Activated naive CD4-positive, alpha-beta T cell treated with anti-CD3 and anti-CD28 coated beads, Interleukin-2, amount 50 U/mL, for 16 hours (primary cell): ENCODE measurements at places on chromosomes 11 and 22.

GRCh38 chr11:48047616-48048015 is 67.3 kb downstream of the PTPRJ start:
- no peak for DNase-seq

DNA sequence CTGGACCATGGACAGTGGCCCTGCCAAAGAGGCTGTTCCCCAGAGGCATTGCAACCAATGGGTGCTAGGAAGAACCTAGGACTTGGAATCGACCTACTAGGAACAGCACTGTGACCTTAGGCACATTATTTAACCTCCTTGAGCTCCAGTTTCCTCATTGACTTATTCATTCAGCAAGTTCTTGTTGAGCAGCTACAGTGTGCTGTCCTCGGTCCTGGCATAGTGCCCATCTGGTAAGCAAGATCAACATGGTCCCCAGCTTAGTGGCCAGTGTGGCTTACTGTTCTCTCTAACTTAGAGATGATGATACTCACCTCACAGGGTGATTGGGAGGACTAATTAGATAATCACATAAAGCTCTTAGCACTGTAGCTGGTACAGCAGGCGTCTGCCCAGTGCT is 8.2 kb downstream of the ABCG4 start:
- DNase-seq = no peak

GRCh38 chr11:71551711-71552110 is 3.5 kb downstream of the KRTAP5-9 start:
- DNase-seq = no peak

- no peak for DNase-seq
Observed at GRCh38 chr11:67705264-67705663, 30.8 kb upstream of the ALDH3B2 start.

GRCh38 chr11:69335007-69335780 is 41.2 kb downstream of the MYEOV start:
- DNase-seq = no peak

DNA sequence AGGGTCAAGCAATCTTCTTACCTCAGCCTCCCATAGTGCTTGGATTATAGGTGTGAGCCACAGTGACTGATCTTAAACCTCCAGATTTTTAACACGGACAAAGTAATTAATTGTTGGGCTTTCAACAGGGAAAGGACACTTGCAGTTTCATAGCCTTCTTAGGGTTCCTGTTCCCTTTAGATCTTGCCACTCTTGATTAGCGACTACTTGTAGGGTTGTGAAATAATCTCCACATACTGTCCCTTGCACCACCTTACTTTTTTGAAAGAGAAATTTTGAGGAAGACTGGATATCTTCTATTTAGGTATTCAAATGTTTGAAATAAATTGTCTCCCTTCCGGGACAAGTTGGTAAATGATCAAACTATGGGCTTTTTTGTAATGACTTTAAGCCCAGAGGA is 7.6 kb downstream of the MS4A4E start:
- no peak for DNase-seq

- no peak for DNase-seq
Observed at GRCh38 chr11:6482441-6482840, 1.1 kb downstream of the TIMM10B start.

- no peak for DNase-seq
Observed at GRCh38 chr11:27292637-27293010, 70.4 kb downstream of the CCDC34 start.

GRCh38 chr22:32803738-32804435 is 2.4 kb downstream of the TIMP3 start:
- no peak for DNase-seq

DNA sequence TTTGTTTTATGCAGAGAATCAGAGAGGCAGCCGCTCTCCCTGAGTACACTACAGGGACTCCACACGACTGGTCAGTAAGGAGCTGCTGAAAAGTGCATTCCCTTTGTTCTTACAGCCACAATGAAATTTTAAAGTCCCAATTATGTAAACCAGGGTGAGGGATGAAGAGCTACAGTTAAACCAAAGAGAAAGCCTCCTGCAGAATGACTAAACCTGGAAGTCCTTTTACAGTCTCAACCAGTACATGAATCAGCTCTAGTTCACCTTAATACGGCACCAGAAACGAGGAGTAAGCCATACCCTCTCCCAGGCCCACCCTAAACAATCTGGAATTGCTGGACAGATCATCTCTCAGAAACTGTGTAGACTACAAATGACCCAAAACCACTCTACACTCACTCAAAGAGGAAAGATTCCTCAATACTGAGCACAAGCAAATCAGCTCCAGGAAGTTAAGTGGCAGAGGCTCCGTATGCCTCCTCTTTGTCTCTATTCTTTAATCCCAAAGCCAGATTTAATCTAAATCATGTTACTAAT is 113.1 kb downstream of the RBFOX2 start:
- DNase-seq = no peak

DNA sequence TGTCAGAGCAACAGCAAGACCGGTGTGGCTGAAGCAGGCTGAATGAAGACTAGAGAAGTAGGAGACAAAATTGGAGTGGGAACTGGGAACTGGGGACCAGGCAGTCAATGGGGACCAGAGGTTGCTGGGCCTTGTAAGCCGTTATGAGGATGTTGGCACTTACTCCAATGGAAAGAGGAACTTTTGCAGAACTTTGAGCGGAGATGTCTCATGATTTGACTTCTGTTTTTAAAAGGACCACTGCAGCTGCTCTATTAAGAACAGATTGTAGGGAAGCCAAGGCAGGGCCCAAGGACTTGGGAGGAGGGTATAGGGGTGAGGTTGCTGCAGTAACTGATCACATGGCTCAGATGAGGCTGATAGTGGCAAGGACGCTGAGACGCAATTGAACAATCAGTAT is 34.2 kb downstream of the IL18 start:
- no peak for DNase-seq

DNA sequence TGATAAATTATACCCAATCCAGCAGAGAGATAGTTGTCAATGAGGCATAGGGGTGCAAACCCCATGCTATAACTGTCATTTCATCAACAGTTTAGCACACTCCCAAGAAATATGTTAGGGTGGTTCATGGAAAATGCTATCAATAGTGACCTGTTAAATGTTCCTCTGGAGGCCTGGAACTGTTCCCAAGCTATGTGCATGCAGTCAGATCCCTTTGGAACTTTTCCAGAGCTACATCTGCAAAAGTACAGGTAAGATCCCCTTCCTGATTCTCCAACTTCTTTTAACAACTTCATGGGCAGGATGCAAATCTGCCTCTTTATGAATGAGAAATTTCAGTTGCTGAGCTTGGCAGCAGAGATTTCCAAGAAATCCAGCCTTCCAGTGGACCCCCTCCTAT is 27.2 kb downstream of the ABTB2 start:
- no peak for DNase-seq

DNA sequence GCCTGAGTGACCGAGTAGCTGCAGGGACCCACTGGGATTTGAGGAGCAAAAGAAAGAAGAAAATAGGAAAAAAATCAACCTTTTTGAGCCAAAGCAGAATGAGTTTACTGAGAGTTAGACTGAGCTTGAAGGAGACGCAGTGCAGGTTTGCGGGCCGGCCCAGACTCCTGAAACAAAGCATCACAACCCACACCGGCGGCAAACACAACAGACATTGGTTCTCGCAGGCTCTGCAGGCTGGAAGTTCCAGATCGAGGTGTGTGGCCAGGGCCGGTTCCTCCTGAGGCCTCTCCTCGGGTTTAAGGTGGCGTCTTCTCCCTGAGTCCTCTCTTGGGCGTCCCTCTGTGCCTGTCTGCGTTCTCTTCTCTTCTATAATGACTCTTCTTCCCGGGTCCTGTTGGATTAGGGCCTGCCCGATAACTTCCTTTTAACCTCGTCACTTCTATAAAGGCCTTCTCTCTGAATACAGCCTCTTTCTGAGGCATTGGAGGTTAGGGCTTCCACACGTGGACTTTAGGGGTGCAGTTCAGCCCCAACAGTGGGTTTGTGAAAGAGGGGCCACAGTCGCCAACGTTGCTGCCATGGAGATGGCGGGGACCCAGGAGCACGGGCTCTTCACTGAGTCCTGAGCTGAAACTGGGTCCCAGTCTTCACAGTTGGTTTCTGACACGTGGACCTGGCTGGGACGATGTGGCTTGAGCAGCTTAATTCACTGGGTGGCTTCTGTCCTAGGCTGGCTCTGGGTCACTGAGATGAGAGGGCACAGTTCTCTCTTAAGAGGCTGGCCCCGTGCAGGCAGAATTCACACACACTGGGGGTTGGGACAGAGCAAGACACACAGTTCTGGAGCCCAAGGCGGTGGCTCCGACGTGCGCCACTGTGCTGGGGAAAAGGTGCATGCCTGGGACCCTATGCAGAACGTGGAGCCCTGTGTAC is 1047.7 kb downstream of the BRD1 start:
- no peak for DNase-seq
